ENCODE measurements at places on chromosomes 5 and 9.

- DNase-seq: no peak
These were observed 15.2 kb upstream of the TAF11L2 start for GRCh38 chr5:17482790-17483189.

DNA sequence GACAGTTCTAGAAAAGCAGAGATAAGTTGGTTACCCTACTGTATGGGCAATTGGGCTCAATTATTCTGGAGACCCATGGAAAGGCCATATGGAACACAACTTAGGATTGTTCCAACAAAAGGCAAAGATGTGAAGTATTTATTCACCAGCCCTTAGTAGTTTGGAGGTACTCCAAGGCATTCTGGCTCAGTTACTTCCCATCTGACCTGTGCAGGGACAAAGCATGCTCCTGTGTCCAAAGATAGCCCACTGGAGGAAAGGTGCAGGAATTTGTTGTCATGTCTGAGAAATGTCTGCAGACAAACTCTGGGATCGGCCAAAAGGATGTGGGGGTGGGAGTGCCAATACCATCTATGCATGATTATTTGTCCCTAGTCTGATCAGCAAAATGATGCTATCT, 279.5 kb upstream of the PTGER4 start:
- DNase-seq: no peak

DNA sequence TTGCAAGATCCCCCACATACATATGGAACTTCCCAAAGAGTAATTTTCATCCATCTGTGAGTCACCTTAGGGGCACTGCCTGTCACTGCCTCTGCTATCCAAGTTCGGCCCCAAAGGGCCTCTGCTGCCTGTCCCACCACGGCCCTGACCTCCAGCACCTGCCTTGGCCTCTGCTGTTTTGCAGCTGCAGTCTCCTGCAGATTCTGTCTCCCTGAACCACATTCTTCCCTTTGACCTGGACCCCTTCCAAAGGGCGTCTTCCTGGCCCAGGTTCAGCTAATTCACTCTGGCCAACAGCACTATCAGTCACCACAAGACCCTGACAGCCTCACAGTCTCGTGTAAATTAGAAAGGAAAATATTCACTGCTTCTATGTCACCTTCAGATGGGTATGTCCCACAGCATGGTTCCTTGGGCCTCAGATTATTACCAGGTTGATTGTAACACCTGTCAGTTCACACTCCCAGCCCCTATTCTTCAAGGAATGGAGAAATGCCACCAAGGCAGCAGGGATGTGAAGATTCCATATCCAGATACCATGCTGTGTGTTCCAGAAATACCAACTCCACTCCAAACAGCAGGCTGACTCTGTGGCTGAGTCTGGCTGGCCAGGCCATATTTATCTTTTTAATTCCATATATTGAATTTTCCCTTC, 479.3 kb downstream of the ARHGEF28 start:
- DNase-seq: no peak

DNA sequence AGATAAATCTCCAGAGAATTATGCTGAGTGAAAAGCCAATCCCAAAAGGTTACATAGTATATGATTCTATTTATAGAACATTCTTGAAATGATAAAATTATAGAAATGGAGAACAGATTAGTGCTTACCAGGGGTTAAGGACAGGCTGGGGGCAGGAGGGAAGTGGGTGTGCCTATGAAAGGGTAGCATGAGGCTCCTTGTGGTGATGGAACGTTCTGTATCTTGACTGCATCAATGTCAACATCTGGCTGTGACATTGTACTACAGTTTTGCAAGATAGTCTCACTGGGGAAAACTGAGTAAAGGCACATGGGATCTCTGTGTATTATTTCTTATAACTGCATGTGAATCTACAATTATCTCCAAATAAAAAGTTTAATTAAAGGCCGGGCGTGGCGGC, 22.3 kb downstream of the ORM2 start:
- no peak for DNase-seq

DNA sequence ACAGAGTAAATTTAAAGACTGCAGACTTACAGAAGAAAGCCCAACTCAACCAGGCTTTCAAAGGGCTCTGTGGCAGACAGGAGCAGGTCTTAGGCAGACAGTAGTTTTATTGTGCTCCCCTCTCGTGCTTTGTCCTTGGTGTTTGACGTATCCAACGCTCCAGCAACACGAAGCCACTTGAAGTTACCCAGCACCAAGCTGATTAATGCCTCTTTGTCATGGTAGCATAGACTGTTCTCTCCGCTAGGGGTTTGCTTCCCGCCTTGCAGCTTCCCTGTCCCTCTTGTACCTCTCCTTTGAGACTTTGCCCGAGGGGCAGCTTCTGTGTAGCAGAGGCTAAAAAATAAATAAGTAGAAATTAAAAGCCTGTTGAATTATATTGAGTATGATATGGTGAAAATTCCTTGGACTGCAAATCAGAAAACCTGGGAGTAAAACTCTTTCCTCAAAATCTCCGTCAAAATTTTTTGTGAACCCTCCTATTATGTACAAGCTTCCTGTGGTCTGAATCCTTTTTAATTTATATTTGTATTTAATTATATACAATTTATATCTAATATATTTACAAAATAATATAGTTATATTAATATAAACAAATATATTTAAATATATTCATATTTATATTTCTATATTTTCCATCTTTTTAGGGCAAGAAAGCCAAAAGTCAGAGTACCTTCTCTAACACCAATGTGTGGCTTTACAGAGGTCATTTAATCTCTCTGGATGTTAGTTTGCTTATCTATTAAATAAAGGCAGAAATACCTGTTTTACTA, 405.4 kb downstream of the DMAC1 start:
- DNase-seq: no peak

DNA sequence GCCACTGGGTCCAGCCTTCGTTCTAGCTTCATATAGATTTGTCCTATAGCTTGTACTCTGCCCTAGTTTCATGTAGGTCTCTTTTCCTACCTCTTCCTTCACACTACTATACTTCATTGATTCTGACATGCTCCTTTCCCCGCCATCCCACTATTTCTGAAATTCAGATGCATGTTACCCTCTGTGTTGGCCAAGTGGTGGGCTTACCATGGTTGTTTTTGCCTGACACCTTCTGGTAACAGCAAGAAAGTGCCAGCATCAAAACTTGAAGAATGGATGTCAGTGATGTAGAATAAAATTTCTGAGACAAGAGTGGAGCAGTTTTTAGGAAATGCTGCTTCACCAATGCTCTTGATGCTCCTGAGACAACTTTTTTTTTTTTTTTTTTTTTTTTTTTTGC, 19.5 kb upstream of the SERINC5 start:
- no peak for DNase-seq

GRCh38 chr5:35185518-35185917, 44.8 kb downstream of the PRLR start:
- DNase-seq: no peak

DNA sequence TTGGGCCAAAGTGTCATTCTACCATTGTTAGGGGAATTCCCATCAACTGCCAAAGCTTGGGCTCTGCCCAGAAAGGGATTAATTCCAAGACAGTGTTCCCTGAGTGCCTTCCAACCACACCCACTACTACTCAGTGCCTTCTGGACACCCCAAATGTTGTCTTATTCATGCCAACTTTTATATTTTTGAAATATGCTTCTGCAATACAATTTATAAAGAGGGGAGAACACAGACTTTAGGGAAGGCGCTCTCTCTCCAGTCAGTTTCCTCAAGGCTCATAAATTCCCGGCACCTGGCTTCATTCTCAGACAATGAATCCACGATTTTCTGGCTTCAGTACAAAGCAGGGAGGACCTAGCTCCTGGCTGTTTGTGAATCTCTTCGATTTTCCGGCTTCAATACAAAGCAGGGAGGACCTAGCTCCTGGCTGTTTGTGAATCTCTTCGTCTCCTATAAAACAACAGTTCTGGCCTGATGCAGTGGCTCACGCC, 120.1 kb upstream of the MYO10 start:
- DNase-seq: no peak

GRCh38 chr9:22700171-22700570, 253.5 kb downstream of the DMRTA1 start:
- no peak for DNase-seq

DNA sequence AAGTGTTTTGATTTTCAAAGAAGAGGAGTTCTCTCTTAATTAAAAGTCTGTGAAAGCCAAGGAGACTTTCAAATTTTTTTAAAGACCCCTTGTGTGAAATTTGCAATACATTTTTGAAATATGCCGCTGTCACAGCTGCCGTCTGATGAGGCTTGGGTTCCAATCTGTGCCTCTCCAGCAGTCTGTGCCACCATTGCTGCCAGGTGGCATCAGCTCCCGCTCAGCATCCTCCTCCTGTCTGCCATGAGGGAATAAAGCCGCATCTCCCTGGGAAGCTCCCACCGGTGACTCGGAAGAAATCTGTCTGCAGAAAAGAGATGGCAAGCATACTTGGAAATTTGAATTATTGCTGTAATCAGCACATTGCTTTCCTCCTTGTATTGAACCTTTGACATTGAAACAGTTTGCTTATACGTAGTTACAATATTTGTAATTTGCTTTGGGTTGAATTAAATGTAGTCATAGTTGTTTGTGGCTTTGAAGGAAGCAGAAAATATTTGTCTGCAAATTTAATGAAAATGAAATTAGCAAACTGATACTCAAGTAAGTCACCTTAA, 145.7 kb upstream of the SNX2 start:
- no peak for DNase-seq

GRCh38 chr5:101018299-101018698, 115.2 kb upstream of the ST8SIA4 start:
- DNase-seq: no peak

- DNase-seq: no peak
These were observed 149.6 kb downstream of the ADAMTS12 start for GRCh38 chr5:33742181-33742580.

Data from activated CD4-positive, alpha-beta T cell treated with anti-CD3 and anti-CD28 coated beads, Interleukin-2, amount 50 U/mL, for 4 hours (primary cell).